ENCODE measurements at places on chromosomes 1 and 21. TPM values are rescaled to one million over a fixed set of nuclear protein-coding genes. Genes with fewer than 3 reads are reported as not detected.

GSTM5 gene
- 69.4 TPM for total RNA-seq

LYPD8 gene
- total RNA-seq = 9.4 TPM

DRAXIN gene
- 0.76 TPM for total RNA-seq

ATP6V1G3 gene
- total RNA-seq = not detected

KCND3 gene
- 79.5 TPM for total RNA-seq

TRIM67 gene
- total RNA-seq = 1.4 TPM

Data from dorsolateral prefrontal cortex (tissue), 122 donors.